ENCODE measurements at places on chromosomes 1 and 21.

DNA sequence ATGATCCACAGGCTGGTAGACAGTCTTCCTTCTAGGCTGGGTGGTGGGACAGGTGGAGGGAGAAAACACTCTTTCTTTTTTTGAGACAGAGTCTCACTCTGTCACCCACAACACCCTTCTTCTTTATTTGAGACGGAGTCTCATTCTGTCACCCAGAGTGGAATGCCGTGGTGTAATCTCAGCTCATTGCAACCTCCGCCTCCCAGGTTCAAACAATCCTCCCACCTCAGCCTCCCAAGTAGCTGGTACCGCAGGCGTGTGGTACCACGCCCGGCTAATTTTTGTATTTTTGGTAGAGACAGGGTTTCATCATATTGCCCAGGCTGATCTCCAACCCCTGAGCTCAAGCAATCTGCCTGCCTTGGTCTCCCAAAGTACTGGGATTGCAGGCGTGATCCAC lies 2.9 kb downstream of the GPR37L1 start:
- no peak for DNase-seq

DNA sequence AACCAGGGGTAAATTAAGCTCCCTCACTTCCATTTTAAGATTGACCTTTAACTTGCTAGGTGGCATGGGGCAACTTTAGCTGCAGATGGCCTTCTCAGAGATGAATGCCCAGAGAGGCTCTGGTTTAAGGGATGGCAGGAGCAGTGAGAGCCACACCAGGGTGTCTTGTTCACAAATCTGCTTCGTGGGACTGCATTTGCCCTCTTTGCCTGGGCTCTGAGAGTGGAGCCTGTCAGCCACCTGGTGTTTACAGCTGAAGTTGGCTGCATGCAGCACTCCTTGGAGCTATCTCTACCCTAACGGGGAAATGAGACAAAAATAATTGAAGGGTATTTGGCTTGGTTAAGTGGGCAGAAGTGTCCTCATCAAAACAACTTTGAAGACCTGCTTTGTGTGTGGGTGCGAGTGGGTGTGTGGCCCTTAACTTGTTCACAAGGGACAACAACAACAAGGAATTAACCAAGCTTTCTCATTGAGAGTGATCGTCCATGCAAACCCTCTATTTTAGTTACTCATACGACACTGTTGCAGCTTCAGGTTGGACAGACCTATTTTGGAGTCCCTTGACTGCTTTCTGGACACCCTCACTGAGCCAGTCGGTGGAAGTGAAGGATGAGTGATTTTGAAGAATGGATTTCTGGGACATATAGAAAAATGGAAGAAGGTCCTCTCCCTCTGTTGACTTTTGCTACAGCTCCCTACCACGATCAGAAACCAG lies 29.8 kb downstream of the PGM1 start:
- DNase-seq: no peak

DNA sequence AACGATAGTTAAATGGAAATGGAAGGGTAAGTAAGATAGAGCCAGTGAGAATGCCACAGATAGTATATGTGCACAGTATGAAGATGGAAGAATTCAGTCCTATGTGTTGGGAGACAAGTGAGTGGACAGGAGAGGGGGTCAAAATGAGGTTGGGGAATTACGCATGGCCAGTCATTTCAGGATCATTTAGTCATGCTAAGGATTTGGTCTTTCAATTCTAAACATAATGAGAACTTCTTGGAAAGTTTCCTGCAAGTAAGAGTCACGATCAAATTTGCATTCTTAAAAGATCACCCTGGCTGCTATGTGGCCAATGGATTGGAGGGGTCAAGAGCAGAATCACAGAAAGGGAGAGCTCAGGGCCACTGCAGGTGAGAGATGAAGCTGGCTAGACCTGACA lies 64.0 kb upstream of the KCNK2 start:
- DNase-seq: no peak

- DNase-seq: no peak
Observed at GRCh38 chr1:186514367-186514766, 53.5 kb upstream of the PDC start.

- DNase-seq: no peak
Observed at GRCh38 chr21:28834335-28835238, 158.1 kb downstream of the LTN1 start.

DNA sequence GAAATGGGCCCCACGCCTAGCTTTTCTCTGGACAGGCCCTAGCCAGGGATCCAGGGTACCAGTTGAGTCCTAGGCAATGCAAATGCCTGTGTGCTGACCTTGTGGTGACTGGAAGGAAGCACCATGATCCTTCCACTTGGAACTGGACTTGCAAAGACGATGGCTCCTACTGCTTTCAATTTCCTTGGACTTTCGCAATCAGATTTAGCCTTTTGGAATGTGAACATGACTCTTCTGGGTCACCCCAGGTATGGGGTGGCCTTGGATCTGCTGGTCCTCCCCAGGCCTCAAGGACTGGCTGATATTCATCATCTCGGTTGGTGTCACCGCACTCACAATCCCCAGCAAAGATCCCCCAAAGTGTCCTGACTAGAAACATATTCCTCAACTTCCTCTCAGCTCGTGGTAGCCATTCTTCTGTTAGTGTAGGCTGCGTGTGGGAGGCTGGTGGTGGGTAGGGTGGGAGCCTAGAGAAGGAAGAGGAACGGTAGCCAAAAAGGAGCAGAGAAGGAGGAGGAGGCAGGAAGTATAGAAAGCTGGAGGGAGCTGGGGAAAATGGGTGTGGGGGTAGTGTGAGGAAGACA lies 130.5 kb downstream of the PPIAL4G start:
- no peak for DNase-seq

DNA sequence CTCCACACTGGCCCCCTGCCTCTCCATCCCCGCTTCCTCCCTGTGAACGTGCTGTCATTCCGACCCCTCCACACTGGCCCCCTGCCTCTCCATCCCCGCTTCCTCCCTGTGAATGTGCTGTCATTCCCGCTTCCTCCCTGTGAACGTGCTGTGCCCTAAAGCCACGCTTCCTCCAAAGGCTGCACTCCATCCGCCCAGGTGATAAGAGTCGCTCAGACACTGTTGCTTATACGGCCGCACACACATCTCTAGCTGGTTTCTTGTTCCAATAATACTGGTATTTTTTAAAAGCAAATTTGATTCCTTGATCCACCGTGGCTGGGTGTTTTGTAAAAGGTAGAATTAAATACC lies 39.3 kb upstream of the TSPEAR start:
- DNase-seq: no peak

GRCh38 chr1:167628741-167629515 lies 1.1 kb upstream of the RCSD1 start:
- DNase-seq: no peak

GRCh38 chr1:1461721-1462317 lies 9.7 kb upstream of the ATAD3B start:
- no peak for DNase-seq

GRCh38 chr1:982765-983436 lies 1.0 kb upstream of the PERM1 start:
- no peak for DNase-seq

- DNase-seq: no peak
Observed at GRCh38 chr1:101183388-101183699, 53.5 kb upstream of the S1PR1 start.

DNA sequence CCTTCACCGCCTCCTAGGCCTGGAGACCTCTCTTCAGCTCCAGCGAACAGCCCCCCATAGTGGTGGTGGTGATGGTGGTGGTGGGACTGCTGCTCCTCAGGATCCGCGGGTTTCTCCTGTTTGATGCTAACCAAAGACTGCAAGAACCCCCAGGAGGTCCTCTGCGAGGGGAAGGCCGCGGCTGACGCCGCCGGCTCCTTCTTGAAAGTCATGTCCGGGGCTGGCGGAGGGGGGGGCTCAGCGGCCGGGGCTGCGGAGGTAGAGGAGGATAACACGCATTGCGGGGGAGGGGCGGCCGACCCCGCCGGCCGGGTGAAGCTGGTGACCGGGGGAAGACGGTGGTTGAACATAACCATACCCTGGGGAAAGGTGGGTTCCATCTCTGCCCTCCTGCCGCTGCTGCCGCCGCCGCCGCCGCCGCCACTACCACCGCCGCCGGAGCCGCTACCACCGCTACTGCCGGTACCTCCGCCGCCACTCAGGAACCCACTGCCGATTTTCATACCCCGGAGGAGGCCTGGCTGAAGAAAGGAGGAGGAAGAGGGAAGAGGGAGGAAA lies 554 bp downstream of the ZNF281 start:
- DNase-seq: no peak

GRCh38 chr1:204502241-204502640 lies 7.6 kb upstream of the PIK3C2B start:
- DNase-seq: no peak

- no peak for DNase-seq
Observed at GRCh38 chr1:245939756-245940345, 567.2 kb downstream of the SMYD3 start.

DNA sequence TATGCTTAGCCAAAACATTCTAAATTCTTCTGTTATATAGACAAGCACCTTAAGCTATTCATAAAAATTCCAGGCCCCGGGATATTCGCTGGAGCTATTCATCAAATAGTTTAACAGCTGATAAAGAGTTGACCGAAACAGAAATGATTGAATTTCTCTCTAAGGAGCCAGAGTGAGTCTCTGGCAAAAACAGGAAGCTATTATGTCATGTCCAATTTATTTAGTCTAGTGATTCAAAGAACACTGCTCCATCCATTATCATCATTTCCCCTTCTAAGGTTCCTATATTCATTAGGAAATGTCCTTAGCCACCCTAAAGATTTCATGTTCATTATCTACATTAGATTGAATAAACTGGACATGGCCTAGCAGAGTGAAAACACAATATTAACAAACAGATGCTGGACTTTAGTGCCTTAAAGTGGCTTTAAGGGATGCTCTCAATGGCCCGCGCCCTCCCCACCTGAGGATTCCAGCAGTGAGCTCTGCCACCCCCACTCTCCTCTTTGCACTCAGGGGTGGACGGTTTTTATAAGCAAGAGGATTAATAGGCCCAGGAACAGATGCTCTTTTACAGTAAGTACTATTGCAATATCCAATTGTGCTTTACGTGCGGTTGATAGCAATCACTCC lies 122.1 kb upstream of the RGS1 start:
- DNase-seq: no peak

GRCh38 chr1:245330951-245331350 lies 176.2 kb downstream of the KIF26B start:
- no peak for DNase-seq

DNA sequence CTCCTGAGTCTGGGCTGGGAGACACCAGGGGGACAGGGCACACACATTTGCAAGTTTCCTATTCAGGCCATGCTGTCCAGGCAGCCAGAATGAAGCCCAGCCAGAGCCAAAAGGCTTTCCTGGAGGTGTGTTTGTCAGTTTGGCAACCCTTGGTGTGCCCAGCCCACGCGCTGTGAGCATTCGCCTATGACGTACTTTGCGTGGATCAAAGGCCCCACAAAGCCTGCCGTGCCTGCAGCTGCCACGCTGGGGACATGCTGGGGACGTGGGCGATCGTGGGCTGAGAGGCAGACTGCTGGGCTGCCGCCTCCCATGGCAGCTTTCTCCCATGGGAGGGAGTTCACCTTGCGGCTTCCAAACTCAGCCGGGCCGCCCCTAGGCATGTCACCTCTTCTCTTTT lies 57.5 kb downstream of the CD247 start:
- no peak for DNase-seq

GRCh38 chr1:185400052-185400451 lies 83.0 kb upstream of the IVNS1ABP start:
- DNase-seq: no peak

DNA sequence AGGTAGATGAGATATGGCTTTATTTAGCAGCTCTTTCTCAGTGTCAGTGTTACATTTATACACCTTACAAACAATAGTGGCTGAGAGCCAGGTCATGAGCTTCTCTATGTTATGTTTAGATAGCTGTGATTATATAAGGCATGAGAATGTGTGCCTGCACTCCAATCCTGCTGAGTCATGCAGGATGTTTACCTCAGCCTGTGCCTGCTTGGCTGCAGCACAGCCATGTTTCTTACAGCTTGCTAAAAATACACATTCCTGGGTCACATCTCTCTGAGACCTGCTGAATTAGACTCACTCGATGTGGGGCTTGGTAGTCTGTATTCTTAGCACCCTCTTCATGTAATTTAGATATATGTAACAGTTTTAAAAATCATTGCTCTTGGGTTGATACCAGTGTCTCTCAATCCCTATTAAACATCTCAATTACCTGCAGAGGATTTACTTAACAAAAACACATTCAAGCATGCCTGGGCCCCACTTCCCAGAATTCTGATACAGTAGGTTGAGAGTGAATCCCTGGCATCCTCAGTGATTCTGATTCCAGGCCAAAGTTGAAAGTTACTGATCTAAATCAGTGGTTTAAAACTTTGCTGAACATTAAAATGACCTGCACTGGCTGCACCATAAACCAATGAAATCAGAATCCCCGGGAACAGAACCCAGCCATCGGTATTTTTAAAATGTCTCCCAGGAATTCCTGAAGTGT lies 107.5 kb downstream of the GDAP2 start:
- DNase-seq: no peak

DNA sequence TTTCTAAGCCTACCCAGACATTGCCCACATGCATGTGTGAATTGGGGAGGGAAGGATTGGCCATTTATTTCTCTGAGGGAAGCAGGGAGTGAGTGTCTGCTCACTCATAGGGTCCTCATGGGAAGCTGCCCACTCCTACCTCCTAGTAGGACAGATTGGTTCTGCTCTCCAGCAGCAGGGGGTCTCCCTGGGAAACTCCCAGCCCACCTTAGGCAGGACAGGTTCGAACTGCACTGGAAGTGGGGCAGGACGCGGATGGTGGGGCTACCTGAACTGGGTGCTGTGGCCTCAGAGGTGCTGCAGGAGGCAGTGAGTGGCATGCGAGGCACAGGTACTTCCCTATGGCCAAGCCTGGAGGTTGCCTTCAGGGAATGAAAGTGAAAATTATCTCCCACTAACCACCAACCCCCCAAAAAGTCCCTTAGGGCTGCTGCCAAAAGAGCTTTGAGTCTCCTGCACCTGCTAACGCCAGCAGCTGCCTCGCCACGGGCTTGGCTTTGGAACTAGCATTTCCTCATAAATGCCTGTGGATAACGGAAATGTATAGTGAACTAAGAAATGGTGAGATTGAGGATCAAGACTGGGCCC lies 157.0 kb upstream of the COA6 start:
- DNase-seq: no peak

DNA sequence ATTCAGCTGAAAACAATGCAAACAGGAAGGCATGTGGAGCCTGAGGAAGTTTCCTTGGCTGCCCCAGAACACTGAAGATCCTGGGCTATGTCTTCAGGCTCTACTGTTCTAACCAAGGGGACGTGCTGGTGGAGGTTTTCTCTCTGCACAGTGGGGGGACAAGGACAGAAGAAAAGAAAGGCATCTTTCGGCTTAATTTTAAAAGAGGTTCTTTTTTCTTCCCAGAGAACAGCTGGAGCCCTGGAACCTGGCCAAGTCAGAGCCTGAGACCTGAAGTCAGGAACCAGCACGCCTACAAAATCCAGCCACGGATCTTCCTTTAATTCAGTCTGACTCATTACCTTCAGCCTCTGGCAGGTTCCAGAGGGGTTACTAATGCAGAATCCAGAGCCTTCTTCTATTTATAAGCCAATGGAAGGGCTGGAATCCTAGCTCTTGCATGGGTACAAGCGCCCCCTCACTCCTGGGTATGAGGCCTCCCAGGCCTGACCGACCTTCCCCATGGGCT lies 19.8 kb downstream of the CTNNBIP1 start:
- DNase-seq: no peak
